ENCODE measurements at places on chromosomes 16 and 17.

- DNase-seq, result no peak
Observed at GRCh38 chr17:57370037-57370581, 113.8 kb downstream of the MSI2 start.

- no peak for DNase-seq
Observed at GRCh38 chr17:82116246-82116645, 18.2 kb upstream of the FASN start.

DNA sequence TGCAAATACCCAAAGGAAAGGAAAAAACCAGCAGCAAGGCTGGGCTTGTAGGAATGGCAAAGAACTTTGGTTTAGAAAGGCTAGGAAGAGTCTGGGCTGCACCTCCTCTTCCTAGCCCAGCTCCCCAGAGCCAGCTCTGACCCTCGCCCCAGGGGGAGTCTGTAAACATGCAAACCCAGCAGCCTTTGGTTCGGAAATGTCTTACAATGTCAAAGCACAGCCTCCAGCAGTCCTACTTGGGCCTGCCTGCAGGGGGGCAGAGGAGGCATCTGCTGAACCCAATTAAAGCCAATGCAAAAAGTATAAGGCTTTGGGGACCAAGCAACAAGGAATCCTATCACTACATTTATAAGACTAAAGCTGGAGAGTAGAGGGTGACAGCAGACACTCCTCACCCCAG, 5.0 kb upstream of the FTSJ3 start:
- no peak for DNase-seq

- no peak for DNase-seq
Observed at GRCh38 chr17:38617967-38618760, 12.4 kb upstream of the SRCIN1 start.

DNA sequence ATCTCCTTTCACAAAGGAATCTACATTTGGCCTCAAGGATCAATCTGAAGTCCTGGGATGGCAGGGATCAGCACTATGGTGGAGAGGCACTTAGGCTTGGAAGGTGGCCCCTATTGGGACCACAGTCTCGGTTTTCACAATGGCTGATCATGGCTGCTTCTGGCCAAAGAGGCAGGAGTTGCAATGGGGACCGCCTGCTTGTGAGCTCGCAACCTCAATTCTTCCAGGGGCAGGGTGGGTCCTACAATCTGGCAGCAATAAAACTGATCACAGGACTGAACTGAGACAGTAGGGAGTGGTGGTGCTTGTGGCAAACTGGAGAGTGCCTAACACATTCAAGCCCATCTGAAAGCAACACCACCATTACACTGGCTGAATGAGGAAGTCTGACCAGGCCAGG, 83.1 kb downstream of the NETO2 start:
- DNase-seq, result no peak

DNA sequence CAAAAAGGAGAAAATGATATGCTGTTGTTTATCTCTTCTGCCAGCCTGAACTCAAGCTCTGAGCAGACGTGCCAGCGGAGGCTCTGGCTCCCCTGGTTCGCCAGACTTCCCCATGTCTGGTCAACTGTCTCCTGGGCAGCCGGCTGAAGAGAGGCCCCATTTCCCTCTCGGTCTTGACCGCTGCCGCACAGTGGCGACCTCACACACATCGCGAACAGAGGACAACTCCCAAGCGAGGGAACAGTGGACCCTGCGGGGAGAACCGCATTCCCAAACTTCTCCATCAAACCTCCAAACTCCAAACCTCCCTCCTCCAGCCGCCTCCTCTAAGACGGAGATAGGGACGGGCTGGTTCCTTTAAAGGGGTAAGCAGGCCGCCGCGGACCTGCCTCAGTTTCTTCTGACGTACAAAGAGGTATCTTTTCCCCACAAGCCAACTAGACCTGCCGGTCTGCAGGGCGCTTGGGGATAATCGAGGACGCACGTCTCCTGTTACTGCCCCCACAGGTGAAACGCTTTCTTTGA, 24.9 kb upstream of the RFFL start:
- DNase-seq, result no peak

DNA sequence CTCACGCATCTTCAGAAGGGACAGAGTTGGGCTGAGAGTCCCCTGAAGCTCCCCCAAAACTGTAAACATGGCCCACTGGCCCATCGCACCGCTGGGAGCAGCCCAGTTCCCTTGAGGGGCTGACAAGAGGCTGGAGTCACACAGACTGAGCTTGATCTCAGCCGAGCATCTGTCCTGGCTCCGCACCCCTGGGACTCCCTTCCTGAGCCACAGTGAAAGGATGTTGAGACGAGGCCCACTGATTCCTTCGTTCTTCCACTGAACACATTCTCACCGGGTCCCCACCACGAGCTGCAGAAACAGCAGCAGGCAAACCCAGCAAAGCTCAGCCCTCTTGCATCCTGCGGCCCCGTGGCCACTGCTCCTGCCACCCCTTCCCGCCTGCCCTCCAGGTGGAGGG, 145.9 kb upstream of the CIBAR2 start:
- no peak for DNase-seq

GRCh38 chr16:28110074-28110473, 46.6 kb upstream of the GSG1L start:
- no peak for DNase-seq

DNA sequence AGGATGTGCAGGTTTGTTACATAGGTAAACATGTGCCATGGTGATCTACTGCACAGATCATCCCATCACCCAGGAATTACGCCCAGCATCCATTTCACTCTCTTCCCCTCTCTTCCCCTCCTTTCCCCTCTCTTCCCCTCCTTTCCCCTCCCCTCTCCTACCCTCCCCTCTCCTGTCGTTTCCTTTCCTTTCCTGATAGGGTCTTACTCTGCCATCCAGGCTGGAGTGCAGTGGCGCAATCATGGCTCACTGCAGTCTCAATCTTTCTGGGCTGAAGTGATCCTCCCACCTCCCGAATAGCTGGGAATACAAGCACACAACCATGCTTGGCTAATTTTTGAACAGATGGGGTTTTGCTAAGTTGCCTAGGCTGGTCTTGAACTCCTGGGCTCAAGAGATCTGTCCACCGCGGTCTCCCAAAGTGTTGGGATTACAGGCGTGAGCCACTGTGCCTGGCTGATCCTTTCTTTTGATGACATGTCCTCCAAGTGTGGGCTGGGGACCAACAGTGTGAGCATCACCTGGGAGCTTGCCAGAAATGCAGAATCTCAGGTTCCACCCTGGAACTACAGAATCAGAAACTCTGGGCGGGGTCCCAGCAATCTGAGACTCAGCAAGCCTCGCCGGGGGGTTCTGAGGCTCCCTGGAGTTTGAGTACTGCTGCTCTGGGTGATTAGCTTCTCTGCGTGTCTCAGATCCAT, 10.8 kb downstream of the ATP2C2 start:
- DNase-seq, result no peak

DNA sequence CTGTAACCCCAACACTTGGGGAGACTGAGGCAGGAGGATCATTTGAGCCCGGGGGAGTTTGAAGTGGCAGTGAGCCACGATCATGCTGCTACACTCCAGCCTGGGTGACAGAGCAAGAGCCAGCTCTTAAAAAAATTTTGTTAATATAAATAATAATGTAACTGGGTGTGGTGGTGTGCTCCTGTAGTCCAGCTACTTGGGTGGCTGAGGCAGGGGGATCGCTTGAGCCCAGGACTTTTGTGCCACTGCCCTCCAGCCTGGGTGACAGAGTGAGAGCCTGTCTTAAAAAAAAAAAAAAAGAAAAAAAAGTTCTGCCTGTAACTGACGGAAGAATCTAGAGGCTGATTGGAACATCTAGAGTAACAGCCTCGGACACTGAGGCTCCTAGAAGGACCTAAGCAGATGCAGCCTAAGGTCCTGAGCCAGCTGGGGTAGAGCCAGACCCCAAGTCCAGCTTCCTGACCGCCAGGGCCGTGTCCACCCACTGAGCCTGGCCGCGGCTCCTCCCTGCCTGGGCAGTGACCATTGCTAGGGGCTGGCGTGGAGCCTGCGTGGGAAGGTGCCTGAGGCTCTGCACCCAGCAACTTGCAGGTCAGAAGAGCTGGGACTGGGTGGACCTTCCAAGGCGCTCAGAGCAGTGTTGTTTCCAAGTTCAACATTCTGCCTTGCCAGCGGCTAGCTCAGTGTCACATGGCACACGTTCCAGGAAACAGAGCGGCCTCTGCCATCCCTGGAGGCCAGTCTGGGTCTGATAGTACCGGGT, 209.4 kb upstream of the CIBAR2 start:
- DNase-seq, result no peak

GRCh38 chr17:13749891-13750235, 148.1 kb upstream of the HS3ST3A1 start:
- DNase-seq, result no peak

DNA sequence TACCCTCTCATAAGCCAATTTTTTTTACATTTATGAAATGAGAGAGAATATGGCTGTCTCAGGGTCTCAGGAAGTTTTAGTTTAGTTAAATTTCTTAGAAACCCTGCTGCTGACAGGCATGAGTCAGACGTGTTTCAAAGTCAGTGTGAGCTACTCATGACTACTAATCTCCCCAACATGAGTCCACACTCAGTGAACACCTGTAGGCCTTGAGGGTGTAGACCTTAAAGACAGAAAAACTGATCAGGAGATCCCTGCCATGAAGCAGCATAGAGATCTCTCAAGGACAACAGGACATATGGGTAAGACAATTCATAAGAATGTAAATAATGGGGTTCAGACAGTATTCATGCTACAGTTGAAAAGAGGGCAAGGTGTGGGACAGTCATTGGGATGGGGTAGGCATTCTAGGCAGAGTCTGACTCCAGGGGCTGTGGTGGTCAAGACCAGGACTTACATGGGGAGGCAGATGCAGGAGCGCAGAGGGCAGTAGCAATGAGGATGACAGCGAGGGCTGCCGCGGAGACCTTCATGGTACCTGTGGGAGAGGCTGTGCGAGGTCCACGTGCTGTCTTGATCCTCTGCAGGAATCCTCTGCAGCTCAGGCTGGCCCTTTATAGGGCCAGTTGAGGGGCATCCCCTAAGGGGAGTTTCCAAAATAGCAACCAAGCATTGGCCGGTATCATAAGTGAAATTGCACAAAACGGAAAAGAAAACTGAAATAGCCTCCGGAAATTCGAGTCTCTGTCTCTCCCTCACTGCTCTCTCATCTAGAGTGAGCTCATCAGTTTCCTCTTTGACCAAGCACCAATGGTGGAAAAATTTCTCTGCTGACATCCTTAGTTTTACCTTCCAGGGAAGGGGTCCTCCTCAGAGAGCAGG, at the start of gene CCL5:
CCL5 (minus strand) TSS at position 588 of the 882 bp plus-strand sequence.
- peak; percentile 82 for DNase-seq

GRCh38 chr16:82801361-82801760, 174.6 kb downstream of the CDH13 start:
- DNase-seq, result no peak

- DNase-seq, result peak; percentile 4
Observed at GRCh38 chr16:73956587-73957494, 339.8 kb upstream of the PSMD7 start.

GRCh38 chr17:77616254-77616731, 342.2 kb upstream of the TNRC6C start:
- no peak for DNase-seq

DNA sequence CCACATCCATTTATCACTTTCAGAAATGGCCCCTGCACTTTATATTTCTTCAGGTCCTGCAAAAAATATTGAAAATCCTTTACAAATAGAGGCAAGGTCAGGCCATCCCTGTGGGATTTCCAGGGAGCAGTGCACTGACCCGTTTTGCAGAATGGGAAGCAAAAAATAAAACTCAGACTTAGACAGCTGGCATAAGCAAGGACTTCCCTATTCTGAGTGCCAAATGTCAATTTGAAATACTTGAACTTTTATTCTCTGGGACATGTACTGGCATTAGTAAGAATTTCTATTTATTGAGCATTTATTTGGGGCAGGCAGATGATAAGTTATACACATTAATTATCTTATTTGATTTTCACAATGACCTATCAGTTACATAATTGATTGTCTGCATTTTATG, 32.4 kb downstream of the PRKCB start:
- DNase-seq, result no peak

GRCh38 chr17:34926661-34927060, 34.6 kb downstream of the CCT6B start:
- DNase-seq, result no peak

GRCh38 chr16:27432558-27432957, 30.6 kb downstream of the IL21R start:
- DNase-seq, result no peak

DNA sequence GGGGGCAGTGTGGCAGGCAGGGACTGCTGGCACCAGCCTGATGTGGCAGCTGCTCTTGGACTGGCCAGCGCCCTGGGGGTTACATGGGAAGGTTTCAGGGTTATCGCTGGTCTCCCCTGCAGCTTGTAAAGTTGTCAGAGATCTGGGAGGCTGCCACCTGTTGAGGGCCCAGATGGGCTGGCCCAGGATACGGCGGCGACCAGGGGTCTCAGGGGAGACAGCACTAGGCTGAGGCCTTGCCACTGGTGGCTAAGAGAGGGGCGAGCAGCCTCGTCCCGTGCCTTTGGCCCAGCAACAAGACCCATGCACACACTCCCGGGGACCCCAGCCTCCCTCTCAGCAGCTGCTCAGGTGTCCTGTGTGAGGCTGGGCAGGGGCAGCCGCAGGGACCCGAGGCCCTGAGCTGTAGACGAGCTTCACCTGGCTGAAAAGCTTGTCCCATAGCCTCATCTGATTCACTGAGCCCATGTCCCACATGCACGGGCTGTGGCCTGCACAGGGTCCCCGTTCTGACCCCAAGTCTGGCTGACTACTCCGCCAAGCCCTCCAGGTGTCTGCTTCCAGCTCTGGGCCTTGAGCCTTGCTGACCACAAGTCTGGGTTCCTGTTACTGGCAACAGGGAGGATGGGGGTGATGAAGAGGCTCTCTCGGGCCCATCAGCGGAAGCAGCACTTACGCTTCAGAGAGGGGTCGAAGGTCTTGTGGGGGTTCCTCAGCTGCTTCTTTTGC, 6.2 kb downstream of the DUS1L start:
- no peak for DNase-seq

DNA sequence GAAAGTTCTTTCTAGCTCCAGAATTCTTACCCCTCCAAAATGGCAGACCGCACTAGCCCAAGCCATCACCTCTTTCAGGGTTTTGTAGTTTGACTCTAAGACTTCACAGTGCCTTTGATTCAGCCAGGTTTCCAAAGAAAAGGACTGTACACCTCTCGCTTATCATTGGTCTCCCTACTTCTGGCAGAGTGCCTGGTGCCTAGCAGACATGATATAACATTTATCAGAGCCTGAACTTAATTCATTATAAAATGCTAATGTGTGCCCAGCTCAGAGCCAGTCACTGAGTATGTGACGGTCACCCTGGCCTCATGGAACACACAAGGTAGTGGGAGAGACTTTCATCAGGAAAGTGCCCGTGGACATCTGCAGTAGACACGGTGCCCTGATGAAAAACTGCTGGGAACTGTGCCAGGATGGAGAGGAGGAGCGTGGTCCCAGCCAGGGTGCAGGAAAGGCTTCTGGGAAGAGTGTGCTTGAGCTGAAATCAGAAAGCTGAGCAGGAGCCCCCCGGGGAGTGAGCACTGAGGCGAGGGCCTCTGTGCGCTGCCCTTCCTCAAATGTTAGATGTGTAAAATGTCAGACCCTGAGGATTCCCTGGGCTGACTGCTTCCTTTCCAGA, 34.3 kb upstream of the LGALS9 start:
- DNase-seq, result no peak

GRCh38 chr16:3771513-3771912, 54.2 kb upstream of the TRAP1 start:
- DNase-seq, result no peak

All from CD4-positive, alpha-beta T cell treated with Interleukin-2 at 100 ng/mL for 4 hours (primary cell).